Effector memory CD8-positive, alpha-beta T cell (primary cell): ENCODE measurements at places on chromosomes 3 and 15.

DNA sequence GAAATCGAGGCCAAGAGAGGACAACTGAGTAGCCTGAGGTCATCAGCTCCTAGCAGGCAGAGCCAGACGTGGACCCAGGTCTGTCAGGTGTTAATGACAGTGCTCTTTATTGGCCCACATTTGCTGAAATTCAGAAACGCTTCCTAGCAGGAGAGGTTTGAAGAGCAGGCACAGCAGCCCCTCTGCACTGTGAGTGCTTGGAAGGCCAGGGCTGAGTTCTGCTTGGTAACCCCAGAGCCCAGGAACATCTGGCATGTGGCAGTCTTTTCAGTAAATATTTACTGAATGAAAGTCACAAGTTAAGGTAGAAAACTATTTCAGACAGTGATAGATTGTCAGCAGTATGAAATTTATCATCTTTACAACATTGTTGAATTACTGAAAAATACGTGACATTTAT is 102.4 kb downstream of the PLCL2 start:
- DNase-seq = no peak

- DNase-seq = no peak
Observed at GRCh38 chr3:85170646-85171045, 211.9 kb downstream of the CADM2 start.

DNA sequence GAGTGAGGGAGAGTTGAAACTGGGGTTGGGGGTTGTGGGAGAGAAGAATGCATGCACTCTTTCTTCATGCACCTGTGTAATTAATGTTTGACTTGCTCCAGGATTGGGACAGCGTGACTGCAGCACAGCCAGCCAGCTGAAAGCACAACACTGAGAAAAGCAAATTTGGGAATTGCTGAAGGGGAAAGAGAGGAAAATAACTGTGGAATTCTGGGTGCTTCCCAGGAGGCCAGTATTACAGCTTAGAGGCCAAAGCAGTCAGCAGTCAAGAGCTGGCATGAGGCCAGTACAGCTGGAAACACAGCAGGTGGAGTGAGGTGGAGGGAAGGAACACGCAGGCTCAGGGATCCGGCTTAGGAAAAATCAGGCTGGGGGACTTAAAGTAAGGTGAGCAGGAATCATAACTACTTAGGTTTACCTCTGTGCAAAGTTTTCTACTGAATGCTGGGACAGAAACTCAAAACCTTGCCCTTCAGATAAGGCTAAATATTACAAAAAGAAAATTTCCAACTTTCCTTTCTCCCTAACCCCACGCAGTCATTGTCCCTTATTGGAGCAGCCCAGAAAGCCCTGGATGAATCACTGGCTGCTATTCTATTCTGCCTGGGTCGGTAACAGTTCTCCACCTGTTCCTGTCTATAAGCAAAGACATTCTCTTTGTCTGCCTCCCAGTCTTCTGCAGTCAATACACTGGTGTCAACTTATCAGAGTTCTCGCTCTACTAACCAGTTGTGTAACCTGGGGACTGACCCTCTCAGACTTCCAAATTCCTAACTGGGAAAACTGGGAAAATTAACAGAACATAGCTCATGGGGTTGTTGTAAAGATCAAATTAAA is 167.2 kb downstream of the MAGI1 start:
- DNase-seq = no peak

GRCh38 chr3:197394464-197395321 is 96.3 kb upstream of the DLG1 start:
- DNase-seq = peak; percentile 36

DNA sequence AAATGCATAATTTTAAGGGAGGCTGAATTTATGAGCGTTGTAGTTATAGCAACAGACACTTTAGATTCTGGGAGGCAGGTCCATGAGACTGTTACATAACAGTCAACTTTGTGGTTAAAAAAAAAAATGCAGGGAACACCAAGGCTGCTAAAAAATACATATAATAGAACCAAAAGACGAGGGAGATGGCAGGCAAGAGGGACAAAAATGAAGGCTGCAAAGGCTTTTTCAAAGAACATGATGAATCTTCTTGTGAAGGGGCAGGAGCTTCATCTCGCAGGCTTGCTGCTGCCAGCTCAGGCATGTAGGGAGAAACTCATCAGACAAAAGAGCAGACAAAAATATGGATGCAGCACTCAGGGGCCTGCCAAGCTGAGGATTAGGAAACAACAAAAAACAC is 243.9 kb downstream of the SHQ1 start:
- DNase-seq = no peak

- no peak for DNase-seq
Observed at GRCh38 chr3:83189634-83190033, 1428.2 kb upstream of the GBE1 start.
